NCI-H460 (cell line): ENCODE measurements at places on chromosomes 6 and 20. TPM values are rescaled to one million over a fixed set of nuclear protein-coding genes. Genes with fewer than 3 reads are reported as not detected.

The TCP11 gene
- not detected in 2 replicates for total RNA-seq

The DSP gene
- 0.07 and 0.12 TPM in 2 replicates for total RNA-seq

The ZBP1 gene
- total RNA-seq = not detected in 2 replicates

The HDAC2 gene
- total RNA-seq = 68.6 and 75.2 TPM in 2 replicates

The TMEM14B gene
- total RNA-seq = 109 and 121 TPM in 2 replicates

The LGSN gene
- total RNA-seq = 15.0 and 17.1 TPM in 2 replicates

The EEF1A2 gene
- total RNA-seq = 224 and 275 TPM in 2 replicates

The C6orf132 gene
- total RNA-seq = not detected in 2 replicates

The GMDS gene
- total RNA-seq = 14.4 and 20.3 TPM in 2 replicates

The TSBP1 gene
- not detected in 2 replicates for total RNA-seq

The SPTLC3 gene
- total RNA-seq = 15.7 and 16.1 TPM in 2 replicates

The RAET1E gene
- 9.7 and 9.9 TPM in 2 replicates for total RNA-seq

The TGM3 gene
- 0.10 and 0.20 TPM in 2 replicates for total RNA-seq

The AGPAT4 gene
- 2.4 TPM in 2 replicates for total RNA-seq

The C6orf15 gene
- not detected in 2 replicates for total RNA-seq

The BNIP5 gene
- total RNA-seq = not detected in 2 replicates

The INSM1 gene
- total RNA-seq = not detected in 2 replicates

The AHCY gene
- total RNA-seq = 228 and 235 TPM in 2 replicates

The TPBG gene
- 1.6 and 1.9 TPM in 2 replicates for total RNA-seq

The C6orf89 gene
- total RNA-seq = 21.9 and 22.4 TPM in 2 replicates

The WFDC10B gene
- total RNA-seq = not detected in 2 replicates
